ENCODE measurements at places on chromosomes 5 and 9.

DNA sequence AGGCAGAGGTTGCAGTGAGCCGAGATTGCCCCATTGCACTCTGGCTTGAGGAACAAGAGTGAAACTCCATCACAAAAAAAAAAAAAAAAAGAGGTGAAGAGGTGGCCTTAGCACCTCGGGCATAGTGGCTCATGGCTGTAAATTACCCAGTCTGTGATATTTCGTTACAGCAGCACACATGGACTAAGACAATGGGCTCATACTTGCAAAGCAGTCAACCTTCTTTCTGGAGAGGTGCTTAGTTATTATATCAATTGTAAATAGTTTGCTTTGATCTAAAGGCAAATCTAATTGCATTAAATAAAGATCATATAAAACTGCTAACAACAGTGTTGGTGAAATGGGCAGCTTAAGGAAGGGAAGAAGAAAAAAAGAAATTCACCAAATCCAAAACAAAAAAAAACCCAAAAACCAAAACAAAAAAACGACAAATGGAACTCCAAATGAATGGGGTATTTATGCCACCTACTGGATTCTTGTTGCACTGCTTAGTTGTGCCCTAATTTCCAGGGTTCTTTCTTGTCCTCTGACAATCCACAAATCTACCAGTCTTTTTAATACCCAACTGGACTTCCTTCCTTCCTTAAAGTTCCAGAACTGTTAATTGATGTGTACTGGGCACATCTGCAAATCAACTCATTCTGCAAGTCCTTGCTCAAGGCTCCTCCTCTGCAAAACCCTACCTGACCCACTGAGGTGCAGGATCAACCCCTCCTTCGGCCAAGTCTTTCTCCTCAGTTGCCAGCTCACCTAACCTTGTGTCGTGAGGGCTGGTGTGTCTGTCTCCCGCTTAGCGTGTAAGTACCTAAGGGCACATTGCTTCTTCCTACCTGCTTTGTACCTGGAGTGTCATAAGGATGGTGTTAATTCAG is 35.0 kb upstream of the DMRT1 start:
- no peak for DNase-seq

GRCh38 chr5:76807296-76807695 is 11.5 kb upstream of the F2RL1 start:
- no peak for DNase-seq

DNA sequence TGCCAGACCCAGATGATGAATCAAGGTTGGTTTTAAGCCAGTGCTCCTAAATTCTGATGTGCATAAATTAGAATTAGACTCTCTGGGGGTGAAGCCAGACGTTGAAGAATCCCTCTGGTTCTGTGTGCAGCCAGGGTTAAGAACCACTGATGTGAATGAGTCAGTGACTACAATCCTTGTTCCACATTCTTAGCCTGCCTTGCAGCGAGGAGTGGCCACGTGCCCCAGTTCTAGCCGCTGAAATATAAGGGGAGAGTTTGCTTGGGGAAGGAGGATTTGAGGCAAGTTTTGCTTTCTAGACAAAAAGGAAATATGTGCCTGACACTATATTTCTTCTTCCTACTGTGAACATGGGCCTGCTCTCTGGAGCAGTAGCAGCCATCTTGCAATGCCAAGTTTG is 34.2 kb upstream of the MSH3 start:
- no peak for DNase-seq

- DNase-seq: no peak
These were observed 274.8 kb downstream of the DOCK8 start for GRCh38 chr9:489198-490197.

DNA sequence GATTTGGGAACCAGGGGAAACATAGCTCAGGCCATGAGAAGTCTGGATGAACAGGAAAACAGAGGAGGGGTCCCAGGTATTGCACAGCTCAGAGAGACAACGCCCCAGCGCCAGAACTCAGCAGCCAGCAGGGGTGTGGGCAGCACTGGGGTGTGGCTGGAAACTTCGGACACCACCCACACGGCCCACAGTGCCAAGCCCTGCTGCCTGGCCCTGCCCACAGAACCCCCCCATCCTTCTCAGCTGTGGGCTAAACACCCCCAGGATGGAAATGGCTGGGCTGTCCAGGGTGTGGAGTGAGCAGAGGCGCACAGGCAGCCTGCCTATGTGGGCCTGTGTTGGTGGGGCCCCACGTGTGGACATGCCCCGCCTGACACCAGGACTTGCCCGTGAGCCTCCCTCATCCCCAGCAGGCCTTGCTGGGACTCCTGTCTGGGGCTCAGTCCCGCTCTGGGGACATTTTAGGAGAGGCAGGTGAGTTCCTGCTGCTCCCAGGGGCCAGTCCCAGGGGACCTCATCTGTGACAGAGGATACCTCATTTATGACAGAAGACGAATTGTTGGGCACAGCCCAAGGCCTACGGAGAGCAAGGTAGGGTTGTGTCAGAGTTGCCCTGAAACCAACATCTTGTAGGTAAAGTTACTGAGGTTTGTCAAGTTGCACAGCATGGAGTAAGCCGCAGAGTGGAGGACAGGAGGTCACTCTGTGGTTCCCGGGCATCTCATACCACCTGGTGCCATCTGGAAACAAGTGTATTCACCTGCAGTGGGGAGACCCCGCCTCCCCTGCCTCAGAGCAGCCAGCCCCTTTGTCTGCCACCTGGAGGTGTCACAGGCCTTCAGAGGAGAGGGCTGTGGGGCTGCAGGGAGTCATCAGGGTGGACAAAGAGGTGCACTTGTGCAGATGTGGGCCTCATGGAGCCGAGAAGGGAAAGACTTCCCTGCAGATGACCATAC is 183.2 kb downstream of the AUH start:
- DNase-seq: no peak

GRCh38 chr5:72378639-72379289 is 58.6 kb downstream of the PTCD2 start:
- DNase-seq: no peak
